Occipital lobe (tissue), 3 donors: ENCODE measurements at places on chromosomes 7 and 10. TPM values are rescaled to one million over a fixed set of nuclear protein-coding genes. Genes with fewer than 3 reads are reported as not detected.

VWDE gene
- total RNA-seq: 1.4 TPM

NXPH1 gene
- 47.4 TPM for total RNA-seq

MRC1 gene
- 4.5 TPM for total RNA-seq

DNAJB6 gene
- 179 TPM for total RNA-seq

ELN gene
- total RNA-seq: 10.9 TPM

AKR1C1 gene
- total RNA-seq: 36.8 TPM

UCN3 gene
- not detected for total RNA-seq

MYL10 gene
- total RNA-seq: not detected

ABCA13 gene
- 0.16 TPM for total RNA-seq

GUSB gene
- 21.2 TPM for total RNA-seq

SLC18A3 gene
- total RNA-seq: not detected

NUTM2E gene
- total RNA-seq: 0.78 TPM

VAX1 gene
- 1.2 TPM for total RNA-seq

TEX47 gene
- total RNA-seq: not detected

DEPP1 gene
- total RNA-seq: 3.1 TPM

NUP205 gene
- total RNA-seq: 58.0 TPM

SPDYE1 gene
- total RNA-seq: not detected

AKR1C8 gene
- total RNA-seq: 0.78 TPM

CYP3A7 gene
- not detected for total RNA-seq

TRIM4 gene
- total RNA-seq: 9.0 TPM

MYH16 gene
- total RNA-seq: not detected
